ENCODE measurements at places on chromosomes 11 and 22.

GRCh38 chr22:45579306-45579705, 76.6 kb downstream of the FBLN1 start:
- no peak for DNase-seq

DNA sequence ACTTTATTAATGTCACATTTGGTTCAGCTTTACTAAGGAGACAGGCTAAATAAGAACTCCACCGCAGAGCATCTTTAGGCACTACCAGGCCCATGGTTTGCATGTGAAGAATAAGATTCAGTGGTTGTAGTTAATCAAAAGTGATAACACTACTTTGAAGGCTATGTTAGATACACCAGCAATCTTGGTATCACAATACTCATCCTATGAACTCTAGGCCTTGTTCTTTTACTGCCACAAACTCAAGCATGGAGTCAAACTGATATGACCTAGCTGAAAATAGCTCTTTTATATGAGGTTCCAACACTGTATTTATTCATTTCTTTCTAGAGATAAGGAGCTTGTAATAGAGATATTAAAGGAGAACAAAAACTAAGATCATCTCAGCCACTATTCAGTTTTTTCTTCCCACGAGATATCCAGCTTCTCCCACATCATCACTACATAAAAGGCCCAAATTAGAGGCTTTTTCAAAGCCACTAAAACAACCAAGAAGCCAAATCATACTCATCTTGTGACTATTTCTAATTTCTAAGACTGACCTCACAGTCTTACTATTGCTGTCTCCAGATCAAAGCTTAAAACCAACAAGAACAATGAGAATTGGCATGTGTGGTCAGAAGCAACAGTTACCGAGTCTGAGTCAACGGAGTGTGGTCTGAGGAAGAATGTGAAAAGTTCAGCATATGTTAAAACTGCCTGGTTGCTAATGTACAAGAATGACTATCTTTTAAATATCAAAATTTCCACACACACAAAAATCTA, 25.1 kb upstream of the GUCY1A2 start:
- DNase-seq, result no peak

DNA sequence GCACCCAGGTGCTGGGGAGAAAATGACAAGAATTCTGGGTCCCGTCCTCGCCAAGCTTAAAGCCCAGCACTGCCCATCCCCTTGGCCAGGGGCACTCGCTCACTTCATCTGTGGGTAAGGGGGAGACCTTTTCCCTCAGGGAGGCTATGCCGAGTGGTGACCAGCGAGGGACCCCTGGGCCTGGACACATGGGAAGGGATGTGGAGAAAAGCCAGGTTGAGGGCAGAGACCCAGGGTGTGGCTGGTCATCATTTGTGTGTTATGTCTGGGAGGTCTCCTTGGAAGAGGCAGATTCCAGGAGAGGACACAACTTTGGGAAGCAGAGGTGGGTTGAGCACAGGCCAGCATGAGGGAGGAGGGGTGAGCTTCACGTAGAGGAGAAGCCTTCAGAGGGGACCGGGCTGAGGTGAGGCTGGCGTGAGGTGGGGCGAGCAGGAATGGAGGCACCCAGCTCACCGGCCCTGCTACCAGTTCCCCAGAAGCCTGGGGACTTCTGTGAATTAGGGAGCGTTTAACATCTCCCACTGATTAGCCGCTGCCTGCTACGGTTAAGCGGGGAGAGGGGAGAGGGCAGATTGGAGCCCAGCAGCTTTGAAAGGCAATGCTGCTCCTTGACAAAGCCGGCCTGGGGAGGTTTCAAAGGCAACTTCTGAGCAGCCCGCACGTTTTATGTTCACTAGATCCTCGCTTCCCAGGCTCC, 25.8 kb upstream of the NECTIN1 start:
- DNase-seq, result no peak

DNA sequence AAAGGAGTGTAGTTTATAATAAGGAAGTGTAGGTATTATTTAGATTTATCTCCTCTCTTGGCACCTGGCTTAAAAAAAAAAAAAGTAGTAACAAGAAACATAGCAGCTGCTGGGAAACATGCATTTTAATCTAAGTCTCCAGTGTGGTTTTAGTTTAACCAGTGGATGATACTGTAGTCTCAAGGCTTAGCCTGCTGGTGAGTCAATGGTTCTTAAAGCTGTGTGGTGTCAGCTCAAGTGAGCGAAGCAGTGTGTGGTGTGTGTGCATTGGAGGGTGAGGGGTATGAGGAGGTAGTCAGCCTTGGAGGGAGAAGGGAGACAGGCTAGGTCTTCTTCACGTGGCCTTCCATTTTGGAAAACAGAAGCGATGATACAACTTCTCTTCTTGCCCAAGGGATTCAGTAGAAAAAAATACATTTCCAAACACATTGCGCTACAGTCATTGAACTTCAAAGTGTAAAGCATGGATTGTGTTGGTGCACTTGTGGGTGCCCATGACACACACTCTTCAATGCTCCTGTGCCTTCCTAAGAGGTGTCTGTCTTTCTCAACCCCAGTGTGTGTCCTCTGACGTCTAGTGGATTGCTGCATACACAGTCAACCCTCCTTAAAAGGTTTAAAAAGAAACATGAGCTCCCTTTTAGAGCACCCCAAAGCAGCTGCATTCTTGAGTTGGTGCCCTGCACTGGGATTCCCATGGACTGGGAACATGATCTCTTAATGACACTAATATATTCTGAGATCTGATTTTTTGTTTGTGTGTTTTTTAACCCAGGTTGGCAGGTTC, 40.1 kb downstream of the ZBTB16 start:
- DNase-seq, result no peak

DNA sequence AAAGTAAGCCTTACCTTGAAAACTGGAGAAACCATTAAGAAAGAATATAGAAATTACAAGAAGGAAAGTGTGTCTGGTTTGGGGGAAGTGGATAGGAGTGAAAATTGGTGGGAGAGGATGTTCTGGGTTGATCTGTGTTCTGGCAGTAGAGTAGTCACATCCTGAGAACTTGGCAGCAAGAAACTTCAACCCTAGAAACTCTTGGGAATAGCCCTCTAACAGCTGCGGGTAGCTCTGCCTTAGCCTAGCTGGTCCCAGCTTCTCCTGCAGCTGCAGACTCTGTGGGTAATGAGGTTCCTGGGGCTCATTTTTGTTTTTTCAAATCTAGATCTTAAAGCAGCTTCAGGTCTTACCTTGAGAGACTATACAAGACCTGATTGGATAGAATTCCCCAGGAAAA, 24.2 kb upstream of the OR6X1 start:
- no peak for DNase-seq

DNA sequence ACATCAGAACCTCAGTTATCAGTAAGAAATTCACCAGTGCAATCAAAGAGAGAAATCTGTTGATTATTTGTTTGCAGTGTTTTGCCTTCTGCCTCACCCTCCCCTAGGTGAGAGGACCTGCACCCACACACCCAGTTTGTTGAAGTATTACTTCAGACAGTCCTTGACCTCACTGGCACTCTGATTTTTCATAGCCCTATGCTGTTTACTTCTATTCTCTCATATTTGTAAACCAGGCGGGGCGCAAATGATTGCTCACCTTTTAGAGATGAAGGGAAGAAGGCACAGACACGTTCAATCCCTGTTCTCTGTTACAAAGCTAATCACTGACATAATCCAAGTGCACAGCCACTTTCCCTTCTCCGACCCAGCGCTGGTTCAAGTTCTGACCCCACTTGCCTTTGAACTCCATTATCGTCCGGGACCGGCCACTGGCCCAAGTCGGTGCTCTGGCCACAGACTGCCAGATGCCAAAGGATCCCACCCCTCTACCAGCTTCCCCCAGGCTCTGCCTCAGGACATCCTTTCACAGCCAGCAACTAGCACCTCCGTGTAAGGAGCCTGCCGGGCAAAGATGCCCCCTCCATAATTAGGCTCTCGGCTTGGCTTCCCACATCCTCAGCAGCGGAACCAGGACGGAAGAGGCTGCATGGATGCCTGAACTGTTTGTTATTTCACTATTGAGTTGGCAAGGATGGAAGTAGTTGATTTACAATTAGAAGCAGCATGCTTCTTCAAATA, 1.7 kb downstream of the ETS1 start:
- no peak for DNase-seq

- DNase-seq, result no peak
These were observed 76.9 kb downstream of the KCNJ1 start for GRCh38 chr11:128790196-128790595.

DNA sequence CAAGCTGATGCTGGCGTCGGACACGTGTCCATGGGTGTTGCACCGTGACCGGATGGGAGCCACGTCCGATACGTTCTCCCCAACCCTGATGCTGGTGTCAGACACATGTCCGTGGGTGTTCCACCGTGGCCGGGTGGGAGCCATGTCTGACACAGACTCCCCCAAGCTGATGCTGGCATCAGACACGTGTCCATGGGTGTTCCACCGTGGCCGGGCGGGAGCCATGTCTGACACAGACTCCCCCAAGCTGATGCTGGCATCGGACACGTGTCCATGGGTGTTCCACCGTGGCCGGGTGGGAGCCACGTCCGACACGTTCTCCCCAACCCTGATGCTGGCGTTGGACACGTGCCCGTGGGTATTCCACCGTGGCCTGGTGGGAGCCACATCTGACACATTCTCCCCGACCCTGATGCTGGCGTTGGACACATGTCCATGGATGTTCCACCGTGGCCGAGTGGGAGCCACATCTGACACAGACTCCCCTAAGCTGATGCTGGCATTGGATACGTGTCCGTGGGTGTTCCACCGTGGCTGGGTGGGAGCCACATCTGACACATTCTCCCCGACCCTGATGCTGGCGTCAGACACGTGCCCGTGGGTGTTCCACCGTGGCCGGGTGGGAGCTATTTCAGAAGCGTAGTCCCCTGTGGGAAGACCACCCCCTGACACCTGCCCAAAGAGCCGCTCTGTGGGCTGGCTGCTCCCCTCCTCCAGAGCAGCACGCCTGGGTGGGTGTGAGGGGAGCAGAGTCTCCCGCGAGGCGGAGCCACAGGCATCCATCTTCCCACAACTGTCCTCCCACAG, 20.0 kb downstream of the SELENOO start:
- DNase-seq, result no peak

DNA sequence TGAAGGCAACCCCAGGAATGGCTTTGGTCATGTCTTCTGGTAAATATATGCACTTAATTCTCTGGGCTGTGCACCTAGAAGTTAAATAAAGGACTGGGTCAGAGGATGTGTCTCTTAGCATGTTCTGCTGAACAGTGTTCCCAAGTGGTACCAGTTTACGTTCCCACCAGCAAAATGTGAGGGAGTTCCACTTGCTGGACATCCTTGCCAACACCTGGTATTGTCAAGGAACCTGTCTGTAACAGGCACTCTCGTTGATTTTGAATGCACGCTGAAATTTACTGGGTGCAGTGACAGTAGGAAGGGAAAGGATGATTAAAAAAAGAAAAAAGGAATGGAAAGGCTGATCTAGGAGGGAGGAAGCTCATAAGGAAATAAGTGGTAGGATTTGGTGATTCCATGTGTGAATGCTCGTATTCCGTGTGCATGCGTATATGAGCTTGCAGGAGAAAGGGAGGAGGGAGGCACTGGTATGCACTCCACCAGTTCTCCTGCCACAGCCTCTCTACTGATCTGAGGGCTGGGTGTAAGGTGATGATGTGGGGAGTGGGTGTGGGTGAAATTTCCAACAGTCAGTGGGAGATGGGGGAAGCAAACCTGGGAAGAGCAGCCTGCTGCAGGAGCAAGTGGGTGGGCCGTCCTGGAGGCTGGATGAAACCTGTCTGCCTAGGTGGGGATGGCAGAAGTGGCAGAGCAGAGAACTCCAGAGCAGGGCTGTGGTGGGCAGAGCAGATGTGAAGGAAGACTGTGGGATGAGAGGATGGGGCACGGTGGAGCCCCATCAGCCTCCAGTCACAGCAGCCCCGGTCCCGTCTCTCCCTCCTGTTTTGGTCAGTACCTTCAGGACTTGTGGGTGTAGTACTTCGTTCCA, 15.0 kb downstream of the MED15 start:
- DNase-seq, result no peak

DNA sequence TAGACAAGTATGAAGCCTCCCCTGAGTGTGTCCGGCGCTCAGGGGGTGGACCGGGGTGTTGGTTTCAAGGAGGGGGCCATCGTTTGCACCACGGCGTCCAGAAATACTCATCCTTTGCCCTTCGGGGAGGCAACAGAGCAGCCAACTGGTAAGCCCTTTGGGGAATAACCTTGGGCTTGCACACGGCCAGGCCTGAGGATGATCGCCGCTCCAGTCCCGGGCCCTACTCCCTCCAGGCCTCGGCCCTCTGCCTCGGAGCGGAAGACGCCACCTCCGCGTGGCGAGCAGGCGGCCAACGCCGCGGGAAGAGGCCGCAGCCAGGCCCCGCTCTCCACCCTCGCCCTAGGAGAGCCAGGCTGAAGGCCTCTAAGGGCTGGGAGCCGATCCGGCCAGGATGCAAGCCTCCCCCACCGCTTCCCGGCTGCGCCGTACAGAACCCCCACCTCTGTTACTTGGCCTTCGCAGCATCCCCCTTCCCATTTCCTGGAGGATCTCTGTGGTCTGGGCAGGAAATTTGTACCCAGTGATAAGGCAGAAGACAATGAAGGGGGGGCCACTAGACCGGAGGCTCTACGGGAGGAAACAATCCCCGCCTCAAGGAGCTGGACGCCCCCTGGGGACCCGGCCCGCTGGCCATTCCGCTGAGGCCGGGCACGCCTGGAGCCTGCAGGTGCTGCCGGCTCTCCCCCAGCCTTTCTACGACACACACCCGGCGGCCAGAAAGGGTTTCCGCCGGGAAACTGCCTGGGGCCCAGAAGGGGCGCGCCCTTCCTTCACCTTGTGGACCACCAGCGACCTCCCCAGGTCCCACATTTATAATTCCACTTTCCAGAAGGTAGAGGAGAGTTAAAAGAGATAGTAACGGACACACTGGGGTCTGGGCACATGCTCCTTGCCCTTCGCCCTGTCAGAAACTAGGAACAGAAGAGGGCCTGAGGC, 2.6 kb downstream of the ESAM start:
- DNase-seq, result no peak

Data from T-helper 1 cell (primary cell).